ENCODE measurements at places on chromosomes 3 and 15.

DNA sequence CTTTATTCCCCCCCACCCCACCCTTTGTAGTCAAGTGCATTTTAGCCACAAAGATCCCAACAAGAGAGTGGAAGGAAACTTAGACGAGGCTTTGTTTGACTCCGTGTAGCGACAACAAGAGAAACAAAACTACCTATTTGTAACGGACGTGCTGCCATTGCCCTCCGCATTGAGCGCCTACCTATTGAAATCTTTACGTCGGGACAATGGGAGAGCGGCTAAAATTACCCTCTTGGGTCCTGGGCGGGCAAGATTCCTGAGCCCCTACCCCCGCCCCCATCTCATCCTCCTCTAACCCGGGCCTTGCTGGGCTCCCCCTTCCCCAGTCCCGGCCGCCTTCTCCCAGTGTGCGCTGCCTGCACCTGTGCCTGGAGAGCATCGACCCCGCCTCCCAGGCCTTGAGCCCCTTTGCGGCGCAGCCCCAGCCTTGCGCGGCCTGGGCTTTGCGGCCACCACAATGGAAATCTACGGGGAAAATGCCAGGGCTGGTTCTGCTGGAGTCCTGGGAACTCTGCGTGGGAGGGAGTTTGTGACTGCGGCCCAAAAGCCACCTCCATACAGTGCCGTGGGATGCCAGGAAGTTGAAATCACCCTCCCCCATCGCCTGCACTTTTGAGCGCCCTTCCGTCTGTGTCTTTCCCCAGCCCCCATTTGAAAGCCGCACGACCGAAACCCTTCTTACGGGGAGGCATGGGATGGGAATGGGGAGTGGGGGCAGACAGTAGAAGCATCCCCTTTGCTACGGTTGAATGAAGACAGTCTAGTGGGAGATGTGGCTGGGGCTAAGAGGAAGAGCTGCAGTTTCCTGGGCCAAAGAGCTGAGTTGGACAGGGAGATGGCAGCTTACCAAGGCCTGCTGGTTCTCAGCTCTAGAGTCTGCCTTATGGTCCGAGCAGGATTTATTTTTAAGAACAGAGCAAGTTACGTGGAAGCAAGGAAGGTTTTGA, 1.1 kb upstream of the SOX2 start:
- no peak overlapping the region for H3K4me3 ChIP-seq
- H3K4me1 ChIP-seq, result peaks cover 19% of the 10 kb centered on the region
- DNase-seq, result no peak
- H3K27ac ChIP-seq, result no peak overlapping the region

GRCh38 chr3:195178124-195178910, 92.6 kb downstream of the XXYLT1 start:
- no peak overlapping the region for H3K4me3 ChIP-seq
- no peak overlapping the region for H3K27ac ChIP-seq
- H3K27me3 ChIP-seq, result peaks cover 5% of the 10 kb centered on the region

DNA sequence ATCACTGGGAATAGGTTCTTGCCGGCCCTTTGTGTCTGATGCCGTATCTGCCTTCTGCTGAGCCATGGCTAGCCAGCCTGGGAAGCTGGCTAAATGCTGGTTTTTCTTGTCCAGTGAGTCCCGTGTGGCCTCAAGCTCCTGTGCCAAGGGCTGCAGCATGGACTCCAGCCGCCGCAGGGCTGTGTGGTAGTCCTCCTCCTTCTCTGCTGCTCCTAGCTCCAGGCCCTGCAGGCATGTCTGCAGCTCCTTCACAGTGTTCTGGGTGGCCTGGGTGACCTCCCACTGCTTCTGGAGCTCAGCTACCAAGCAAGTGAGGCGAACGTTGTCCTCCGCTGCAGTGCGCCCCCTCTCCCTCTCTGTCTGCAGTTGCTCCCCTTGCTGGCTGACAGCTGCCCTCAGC, 24.9 kb downstream of the CXCR6 start:
- no peak overlapping the region for H3K27ac ChIP-seq
- no peaks in the 10 kb centered on the region for H3K27me3 ChIP-seq
- H3K4me3 ChIP-seq, result no peak overlapping the region
- no peaks in the 10 kb centered on the region for H3K4me1 ChIP-seq
- peaks cover 19% of the 10 kb centered on the region for H3K36me3 ChIP-seq

DNA sequence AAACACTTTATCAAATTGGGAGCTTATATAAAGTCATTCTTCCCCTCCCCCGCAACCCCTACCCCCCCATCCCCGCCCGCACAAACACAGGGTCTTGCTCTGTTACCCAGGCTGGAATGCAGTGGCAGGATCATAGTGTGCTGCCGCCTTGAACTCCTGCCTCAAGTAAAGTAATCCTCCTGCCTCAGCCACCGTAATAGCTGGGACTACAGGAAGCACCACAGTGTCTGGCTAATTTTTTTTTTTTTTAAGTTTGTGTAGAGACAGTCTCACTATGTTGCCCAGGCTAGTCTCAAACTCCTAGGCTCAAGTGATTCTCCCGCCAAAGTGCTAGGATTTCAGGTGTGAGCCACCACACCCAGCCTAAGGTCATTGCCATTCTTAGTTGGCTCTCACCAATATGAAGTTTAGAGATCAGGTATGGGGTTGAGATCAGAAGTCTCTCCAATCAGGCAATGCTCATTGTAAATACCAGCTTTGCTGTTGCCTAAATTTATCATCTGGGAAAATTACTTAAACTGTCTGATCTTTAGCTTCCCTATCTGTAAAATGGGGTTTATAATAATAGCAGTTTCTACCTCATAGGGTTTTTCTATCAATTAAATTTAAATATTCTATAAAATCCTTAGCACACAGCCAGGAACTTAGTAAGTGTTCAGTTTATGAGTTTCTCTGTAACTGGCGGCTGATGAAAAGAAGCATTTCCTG, 60.3 kb downstream of the TGFBR2 start:
- DNase-seq, result no peak
- no peak overlapping the region for H3K4me3 ChIP-seq
- peaks cover 3% of the 10 kb centered on the region for H3K4me1 ChIP-seq

DNA sequence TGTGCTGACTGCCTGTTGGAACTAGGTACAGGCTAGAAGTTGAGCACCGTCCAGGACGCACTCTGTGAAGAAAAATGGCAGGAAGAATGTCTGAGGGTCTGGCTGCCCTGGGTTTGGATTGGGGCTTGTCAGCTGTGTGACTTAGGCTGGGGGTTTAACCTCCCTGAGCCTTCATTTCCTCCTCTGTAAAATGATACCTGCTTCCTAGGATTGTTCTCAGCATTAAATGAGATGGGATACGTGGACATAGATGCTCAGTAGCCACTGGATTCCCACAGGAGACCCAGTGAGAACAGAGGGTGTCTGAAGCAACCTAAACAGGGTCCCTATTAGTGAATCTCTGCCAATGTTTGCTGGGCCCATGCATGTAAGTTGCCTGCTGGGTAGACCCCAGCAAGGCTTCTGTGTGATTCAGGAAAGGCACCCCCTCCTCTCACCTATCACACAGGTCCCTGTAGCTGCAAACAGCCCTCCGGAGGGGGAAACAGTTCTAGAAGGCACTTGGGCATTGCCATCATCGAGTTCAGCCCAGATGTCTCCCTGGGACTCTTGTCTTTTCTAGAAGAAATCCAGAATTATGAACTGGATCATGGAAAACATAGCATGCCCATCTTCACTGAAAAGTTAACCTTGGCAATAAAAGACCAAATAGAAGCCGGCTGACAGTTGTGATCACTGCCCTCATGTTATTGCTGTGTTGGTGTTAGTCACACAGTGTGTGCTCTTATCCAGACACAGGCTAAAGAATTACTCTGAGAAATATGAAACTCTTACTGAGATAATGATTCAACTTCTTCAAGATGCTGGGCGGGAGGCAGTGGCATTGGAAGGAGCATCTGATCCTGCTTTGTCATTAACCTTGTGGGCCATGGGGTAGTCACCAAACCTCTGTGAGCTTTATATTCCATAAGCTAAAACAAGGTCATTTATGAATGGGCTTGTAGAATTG, 64.5 kb downstream of the SMAD6 start:
- no peak for DNase-seq
- no peaks in the 10 kb centered on the region for H3K36me3 ChIP-seq
- H3K27me3 ChIP-seq, result no peaks in the 10 kb centered on the region
- no peak overlapping the region for H3K4me3 ChIP-seq

DNA sequence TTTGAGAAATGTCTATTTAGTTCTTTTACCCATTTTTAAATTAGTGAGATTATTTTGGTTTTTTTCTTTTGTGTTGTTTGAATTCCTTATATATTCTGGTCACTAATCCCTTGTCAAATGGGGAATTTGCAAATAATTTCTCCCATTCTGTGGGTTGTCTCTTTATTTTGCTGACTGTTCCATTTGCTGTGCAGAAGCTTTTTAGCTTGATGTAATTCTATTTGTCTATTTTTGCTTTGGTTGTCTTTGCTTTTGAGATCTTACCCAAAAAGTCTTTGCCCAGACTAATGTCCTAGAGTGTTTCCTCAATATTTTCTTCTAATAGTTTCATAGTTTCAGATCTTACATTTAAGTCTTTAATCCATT, 472.9 kb downstream of the TBL1XR1 start:
- no peak overlapping the region for H3K27ac ChIP-seq
- no peaks in the 10 kb centered on the region for H3K36me3 ChIP-seq
- H3K4me3 ChIP-seq, result no peak overlapping the region
- no peaks in the 10 kb centered on the region for H3K4me1 ChIP-seq
- DNase-seq, result no peak

- H3K27ac ChIP-seq, result no peak overlapping the region
- no peak overlapping the region for H3K4me3 ChIP-seq
- H3K27me3 ChIP-seq, result no peaks in the 10 kb centered on the region
Measured at GRCh38 chr3:38141173-38141951, 2.9 kb downstream of the MYD88 start.

- no peaks in the 10 kb centered on the region for H3K4me1 ChIP-seq
- DNase-seq, result no peak
- H3K27me3 ChIP-seq, result no peaks in the 10 kb centered on the region
Measured at GRCh38 chr3:47004369-47005211, 25.1 kb downstream of the NBEAL2 start.

Data from progenitor cell of endocrine pancreas (in vitro differentiated cells).